Cardiac ventricle fibroblast (primary cell): ENCODE measurements at places on chromosomes 7 and 10. TPM values are rescaled to one million over a fixed set of nuclear protein-coding genes. Genes with fewer than 3 reads are reported as not detected.

Gene LAMB4
- 0.10 and 0.19 TPM in 2 replicates for total RNA-seq

Gene AKR1C2
- 141 and 144 TPM in 2 replicates for total RNA-seq

Gene SLC26A5
- total RNA-seq: not detected in 2 replicates

Gene SPDYE8
- not detected in 2 replicates for total RNA-seq

Gene GPER1
- 5.6 and 7.6 TPM in 2 replicates for total RNA-seq

Gene OIT3
- not detected in 2 replicates for total RNA-seq

Gene LBX1
- total RNA-seq: not detected in 2 replicates

Gene GRID1
- total RNA-seq: 0.12 and 0.44 TPM in 2 replicates

Gene VPS37D
- 2.7 and 3.1 TPM in 2 replicates for total RNA-seq

Gene MYO1G
- total RNA-seq: not detected in 2 replicates

Gene CLDN15
- total RNA-seq: 4.4 TPM in 2 replicates

Gene PIP
- not detected in 2 replicates for total RNA-seq

Gene GHRHR
- total RNA-seq: not detected in 2 replicates

Gene COL28A1
- total RNA-seq: 0.44 TPM in 1 of 2 replicates, not detected in the other

Gene SRPK2
- 29.0 and 33.1 TPM in 2 replicates for total RNA-seq

Gene ASL
- 37.6 and 43.5 TPM in 2 replicates for total RNA-seq

Gene CYP3A5
- not detected in 2 replicates for total RNA-seq

Gene VPS26A
- total RNA-seq: 26.6 and 27.6 TPM in 2 replicates

Gene MKLN1
- total RNA-seq: 21.8 and 22.2 TPM in 2 replicates

Gene MRM2
- 16.0 and 16.3 TPM in 2 replicates for total RNA-seq

Gene CPA4
- 1.3 and 2.6 TPM in 2 replicates for total RNA-seq

Gene CRYGN
- total RNA-seq: 0.10 TPM in 1 of 2 replicates, not detected in the other

Gene LIPJ
- not detected in 2 replicates for total RNA-seq

Gene INHBA
- 1.5 and 1.9 TPM in 2 replicates for total RNA-seq

Gene ITIH5
- 0.19 and 0.24 TPM in 2 replicates for total RNA-seq

Gene GLI3
- total RNA-seq: 11.1 and 12.9 TPM in 2 replicates
